ENCODE measurements at places on chromosomes 2 and 18.

- no peak for DNase-seq
These were observed 262.7 kb upstream of the SPOPL start for GRCh38 chr2:138238908-138239307.

DNA sequence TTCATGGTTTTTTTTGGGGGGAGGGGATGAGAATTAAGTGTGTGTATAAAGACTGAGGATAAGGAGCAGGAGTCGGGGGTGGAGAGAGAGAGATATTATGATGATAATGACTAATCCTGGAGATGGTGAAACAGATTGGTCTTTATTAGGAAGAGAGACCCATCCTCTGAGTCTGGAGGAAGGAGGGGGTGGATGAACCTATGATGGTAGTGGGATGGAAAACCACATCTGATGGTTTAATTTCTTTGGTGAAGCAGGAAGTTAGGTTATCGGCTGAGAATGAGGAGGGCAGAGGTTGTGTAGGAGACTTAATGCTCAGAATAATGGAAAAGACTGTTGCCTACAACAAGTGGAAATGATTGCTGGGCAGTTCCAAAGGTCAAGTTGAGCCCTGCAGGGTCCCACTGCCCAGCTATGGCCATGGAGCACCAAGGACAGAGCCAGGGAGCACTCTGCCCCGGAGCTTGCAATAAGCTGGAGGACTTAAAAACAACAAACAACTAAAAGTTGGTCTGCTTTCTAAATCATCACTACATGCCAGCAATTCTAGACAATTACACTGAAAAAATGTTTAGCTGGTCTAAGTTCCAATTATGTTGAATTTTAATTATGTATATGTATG, 7.9 kb downstream of the SLC16A14 start:
- DNase-seq = no peak

GRCh38 chr2:165757906-165758675, 36.0 kb downstream of the GALNT3 start:
- DNase-seq = no peak

DNA sequence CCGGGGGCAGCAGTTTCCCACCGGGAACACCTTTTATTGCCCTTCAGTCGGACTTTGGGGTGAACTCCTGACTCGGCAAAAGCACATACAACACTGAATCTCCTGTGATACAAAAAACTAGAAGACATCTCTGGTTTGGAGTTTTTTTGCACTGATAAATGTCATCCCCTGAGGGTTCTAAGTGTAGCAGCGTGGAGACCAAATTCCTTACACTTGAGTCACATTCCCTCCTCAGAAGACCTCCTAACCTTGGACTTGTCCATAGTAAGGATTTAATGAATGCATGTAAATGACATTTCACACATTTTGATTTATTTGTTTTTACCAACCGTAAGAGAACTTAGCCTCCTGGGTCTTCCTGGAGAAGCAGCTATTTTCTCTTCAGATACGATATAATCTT, 54.0 kb upstream of the GPR45 start:
- DNase-seq = no peak

GRCh38 chr2:23554054-23554697, 169.2 kb downstream of the KLHL29 start:
- peak; percentile 37 for DNase-seq

DNA sequence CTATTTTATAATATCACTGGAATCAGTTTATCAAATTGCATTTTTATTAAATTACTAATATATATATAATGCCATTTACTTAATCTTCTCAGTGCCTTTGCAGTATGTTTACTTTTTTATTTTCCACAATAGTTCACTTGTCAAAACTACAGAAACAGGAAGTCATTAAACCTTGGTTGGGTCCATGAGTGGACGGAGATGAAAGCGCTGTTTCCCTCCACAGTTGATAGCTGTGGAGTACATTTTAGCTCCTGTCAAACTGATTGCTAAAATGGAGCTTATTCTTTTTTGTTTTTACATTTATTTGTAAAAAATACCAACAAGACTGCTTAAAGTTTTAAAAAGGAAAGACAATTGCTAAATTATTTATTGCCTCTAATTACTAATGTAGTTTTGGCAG, 19.2 kb downstream of the MFF start:
- DNase-seq = no peak

DNA sequence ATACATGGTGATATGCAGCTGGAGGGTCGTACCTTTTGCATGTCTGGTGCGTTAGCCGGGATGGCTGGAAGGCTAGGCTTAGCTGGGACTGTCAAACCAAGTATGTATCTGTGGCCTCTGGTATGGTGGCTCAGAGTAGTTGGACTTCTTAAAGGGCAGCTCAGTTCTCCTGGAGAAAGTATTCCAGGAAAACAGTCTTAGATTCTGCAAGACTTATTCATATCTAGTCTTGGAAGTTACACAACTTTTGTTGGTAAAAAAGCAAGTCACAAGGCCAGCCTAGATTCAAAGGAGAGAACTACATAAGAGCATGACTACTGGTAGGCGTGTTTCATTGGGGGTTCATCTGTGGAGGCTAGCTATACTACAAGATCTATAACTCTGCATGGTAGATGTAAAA, 45.5 kb downstream of the EML4 start:
- DNase-seq = no peak

DNA sequence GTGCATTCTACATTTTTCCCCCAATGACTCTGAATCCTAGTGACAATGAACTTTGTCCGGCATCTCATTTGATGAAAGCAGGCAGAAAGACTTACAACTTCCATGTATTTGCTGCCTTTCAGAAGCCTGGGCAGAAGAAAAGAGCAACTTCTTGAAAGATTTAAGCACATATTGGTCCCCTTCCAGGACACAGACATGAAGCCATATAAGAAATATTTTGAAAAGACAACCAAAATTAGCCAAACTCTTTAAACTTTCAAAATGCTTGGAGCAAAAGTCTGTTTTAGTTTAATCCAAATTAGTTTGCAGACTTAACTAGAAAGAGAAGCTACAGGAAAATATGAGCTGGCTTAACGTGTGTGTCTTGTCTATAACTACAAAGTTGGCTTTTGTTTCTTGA, 492.5 kb downstream of the NR4A2 start:
- no peak for DNase-seq

DNA sequence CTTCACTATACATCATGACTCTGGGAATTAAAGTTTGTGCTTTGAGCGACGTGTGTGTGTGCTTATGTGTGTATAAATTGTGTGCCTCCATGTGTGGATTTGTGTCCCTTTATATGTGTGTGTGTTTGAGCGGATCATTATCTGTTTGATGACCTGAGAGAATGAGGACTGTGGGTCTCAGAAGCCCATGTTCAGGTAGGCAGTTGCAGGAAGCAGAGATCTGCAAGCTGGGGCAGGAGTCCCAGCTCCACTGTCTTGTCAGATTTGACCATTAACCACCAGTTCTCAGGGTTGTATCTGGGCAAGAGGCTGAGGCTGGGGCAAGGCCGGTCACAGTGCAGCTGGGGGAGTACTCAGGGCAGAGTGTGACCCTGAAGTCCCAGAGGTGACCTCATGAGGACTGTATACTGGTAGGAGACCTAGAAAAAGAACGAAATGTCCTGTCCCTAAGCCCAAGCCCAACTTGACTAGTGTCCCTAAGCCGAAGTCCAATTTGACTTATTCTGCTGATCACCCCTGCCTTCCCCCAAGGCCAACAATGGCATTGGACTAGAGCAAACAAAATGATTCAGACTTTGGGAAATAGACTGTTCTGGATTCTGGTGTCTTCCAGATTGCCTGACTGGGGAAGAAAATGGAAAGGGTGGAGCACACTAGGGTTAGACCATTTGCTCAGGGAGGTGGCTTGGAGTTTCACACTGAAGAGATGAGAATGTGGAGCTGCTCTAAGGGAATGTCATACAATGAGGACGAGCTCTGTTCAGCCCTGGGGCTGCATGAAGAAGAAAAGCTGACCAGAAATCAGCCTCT, 28.1 kb downstream of the RHOB start:
- no peak for DNase-seq

DNA sequence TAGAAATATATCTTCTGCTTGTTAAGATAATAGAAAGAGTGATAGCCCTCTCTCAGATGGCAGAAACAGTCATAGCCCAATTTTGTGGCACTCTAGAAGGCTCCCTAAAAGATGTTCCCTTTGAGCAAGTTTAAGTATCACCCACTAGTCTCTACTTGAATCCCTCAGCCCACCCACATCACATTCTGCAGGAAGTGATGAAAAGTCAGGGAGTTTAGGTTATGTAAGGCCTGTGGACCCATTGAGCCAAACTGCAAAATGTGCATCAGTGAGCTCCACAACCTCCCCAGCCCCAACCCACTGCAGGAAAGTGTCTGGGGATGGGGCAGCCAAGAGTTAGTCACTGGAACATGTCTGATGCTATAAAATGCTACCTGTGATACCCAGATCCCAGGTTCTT, 25.6 kb downstream of the ANKRD44 start:
- DNase-seq = no peak

- DNase-seq = no peak
These were observed 110.0 kb upstream of the ARL4C start for GRCh38 chr2:234606896-234607295.

GRCh38 chr18:48345596-48345995, 63.6 kb downstream of the ZBTB7C start:
- DNase-seq = no peak

DNA sequence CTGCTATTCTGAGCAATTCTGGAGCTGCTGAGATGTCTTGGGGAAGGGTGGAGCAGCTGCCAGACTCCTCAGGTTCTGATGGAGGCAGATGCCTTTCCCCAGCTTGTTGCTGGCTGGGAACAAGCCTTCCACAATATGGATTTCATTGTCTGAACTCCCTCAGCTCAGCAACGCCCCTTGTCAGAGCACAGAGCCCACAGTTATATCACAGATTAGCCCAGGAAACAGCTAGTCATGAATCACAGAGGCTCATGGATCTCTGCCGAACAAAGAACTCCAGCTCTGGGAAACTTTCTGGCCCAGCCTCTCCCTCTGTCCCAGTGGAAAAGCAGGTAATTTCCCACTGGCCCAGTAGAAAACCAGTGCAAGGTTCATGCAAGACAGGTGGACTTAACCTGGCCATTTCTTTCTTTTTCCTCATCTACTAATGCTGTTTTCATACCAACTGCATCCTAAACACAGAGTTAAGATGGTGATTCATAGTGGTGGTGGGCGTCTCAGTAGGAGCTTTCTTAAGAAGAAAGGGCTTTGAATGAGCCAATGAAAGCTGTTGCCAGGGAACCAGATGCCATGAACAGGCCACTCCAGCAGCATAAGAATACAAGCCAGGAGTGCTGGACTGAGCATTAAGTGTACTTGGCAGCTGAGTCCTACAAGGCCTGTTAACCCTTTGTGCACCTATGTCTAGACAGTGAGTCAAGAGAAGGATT, 8.7 kb upstream of the KIAA2012 start:
- DNase-seq = no peak

DNA sequence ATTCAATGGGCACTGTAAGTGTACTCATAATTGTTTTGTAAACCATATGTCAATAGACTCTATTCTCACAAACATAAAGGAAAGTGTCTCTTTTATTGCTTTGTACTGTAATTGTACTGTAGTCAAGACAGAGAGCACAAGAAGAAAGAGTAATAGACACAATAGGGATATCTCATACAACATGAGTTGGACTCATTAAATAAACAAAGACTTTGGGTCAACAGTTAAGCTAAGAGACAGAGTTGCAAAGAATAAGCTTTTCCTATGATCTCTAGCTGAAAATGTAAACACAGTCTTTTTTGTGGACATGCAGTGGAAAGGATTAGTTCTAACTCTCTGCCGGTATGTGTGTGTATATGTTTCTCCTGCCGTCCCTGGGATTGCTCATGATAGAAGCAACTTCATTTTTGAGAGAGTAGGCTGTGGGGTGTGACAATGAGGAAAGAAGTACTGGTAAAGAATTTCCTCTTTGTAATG, 13.9 kb upstream of the KYNU start:
- no peak for DNase-seq

GRCh38 chr2:12819721-12820120, 103.0 kb downstream of the TRIB2 start:
- no peak for DNase-seq

DNA sequence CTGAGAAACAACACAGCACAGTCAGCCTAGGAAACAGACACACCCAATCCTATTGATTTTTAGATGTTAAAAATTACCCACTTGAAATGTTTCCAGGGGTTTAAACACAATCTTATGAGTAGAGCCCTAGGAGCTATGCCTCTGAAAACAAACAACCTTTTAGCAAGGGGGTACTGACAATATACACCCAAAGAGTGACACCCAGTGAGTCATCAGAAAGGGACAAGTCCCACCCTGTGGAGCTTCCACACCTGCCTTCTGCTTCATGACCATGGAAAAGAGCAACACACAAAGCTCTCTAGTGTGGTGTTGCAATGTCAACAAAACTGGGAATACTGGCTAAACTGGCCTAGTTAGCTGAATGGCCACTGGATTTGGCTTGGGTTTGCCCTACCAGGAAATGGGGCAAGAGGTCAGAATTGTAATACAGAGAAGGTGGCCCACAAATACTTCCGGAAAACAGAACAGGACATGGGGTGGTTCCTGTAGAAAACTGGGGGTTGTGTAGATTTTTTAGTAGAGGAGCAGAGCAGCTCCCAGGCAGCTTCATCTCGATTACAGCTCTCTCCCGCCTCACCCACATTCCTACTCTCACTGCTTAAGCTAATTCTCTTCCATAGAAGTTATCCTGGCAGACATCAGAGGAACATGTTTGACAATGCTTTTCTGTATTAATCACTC, 98.2 kb downstream of the GAREM1 start:
- peak; percentile 93 for DNase-seq

GRCh38 chr2:135037831-135038230, 9.4 kb downstream of the MAP3K19 start:
- no peak for DNase-seq

GRCh38 chr2:112626604-112627059, 19.1 kb upstream of the SLC20A1 start:
- DNase-seq = peak; percentile 34

- DNase-seq = no peak
These were observed 18.9 kb downstream of the ADRA2B start for GRCh38 chr2:96097441-96097840.

- DNase-seq = no peak
These were observed 85.1 kb downstream of the DYNC1I2 start for GRCh38 chr2:171772373-171772772.

DNA sequence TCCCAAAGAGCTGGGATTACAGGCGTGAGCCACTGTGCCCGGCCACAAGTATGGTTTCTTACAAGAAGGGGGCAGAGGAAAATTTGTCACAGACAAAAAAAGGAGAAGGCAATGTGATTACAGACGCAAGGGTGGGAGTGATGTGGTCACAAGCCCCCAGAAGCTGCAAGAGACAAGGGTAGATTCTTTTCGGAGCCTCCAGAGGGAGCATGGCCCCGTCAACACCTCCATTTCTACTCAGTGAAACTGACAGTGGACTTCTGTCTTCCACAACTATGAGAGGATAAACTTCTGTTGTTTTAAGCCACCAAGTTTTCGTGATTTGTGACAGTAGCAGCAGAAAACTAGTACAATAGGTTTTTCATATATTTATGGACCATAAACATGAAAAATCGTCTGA, 2.1 kb upstream of the TCF7L1 start:
- DNase-seq = no peak

- DNase-seq = no peak
These were observed 49.1 kb upstream of the ID2 start for GRCh38 chr2:8632755-8633154.

GRCh38 chr2:229176136-229176535, 95.0 kb downstream of the PID1 start:
- DNase-seq = no peak

- DNase-seq = no peak
These were observed 15.2 kb upstream of the TSPYL6 start for GRCh38 chr2:54271189-54271588.
